GM10248 (cell line): ENCODE measurements at places on chromosomes 12 and 14.

GRCh38 chr14:34568803-34569202 lies 29.3 kb upstream of the EAPP start:
- DNase-seq = no peak

GRCh38 chr12:761256-761655 lies 8.9 kb downstream of the WNK1 start:
- DNase-seq = no peak

DNA sequence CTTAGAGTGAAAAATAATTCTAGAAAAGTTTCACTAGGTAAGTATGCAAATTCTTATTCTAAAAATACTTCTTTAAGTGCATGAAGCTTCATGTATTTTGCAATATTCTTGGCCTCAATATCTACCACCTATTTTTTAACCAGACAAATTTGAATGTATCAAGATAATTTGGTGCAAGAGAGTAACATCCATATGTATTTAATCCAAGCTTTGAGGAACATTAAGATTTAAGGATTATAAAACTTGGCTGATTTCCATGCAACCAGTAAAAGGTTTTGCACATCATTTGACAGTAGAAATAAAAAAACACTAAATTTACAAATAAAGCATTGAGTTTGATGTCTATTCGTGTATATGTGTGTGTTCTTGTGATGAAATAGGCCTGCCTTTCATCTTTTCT lies 7.7 kb downstream of the LUM start:
- no peak for DNase-seq

DNA sequence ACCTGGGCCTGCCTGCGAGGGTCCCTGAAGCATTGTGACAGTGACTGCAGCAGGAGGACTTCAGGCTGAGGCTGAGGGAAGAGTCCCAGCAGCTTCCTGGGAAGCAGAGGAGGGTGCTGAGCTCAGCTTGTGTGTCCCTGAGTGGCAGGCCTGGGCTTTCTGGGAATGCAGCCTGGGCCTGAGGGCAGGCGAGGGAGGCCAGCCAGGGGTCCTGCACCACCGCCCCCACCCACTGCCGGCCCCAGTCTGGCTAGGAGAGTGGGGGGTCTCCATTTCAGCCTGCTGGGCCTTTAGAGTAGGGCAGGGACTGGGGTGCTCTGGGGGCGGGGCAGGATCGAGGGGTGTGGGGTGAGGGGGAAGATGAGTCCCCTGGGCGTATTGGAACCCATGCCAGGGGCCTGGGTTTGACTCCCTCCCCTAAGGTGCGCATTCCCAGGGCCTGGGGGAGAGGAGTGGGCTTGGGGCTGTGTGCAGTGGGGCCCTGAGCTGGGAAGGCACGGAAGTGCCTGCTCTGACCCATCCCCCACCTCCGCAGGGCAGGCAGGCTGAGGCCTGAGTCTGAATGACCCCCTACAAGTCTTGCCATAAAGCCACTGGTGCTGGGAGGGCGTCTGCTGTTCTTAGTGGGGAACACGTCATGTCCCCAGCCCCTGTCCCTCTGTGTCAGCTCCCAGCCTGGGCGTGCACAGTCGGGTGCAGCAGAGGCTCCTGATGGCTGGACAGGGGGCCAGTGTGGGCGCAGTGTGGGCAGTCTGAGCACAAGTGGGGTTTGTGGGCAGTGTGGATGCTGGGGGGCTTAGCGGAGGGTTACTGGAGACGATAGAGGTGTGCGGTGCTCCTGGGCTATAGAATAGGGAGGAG lies 46.4 kb downstream of the KRT80 start:
- no peak for DNase-seq

DNA sequence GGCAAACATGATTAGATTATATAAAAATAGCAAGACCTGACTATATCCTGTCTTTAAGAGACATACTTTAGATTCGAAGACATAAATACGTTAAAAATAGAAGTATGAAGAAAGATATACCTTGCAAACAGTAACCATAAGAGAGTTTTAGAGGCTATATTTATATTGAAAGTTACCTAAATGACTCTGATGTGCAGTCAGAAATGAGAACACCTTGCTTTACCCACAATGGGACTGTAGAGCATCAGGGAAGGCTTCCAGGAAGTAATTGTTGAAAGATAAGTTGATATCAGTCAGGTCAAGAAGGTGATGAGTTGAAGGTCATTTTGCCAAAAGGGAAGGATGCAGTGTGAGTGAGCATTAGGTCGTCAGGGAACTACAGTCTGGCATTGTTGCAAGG lies 110.2 kb downstream of the NEDD1 start:
- DNase-seq = no peak

GRCh38 chr14:51295646-51296263 lies 55.7 kb downstream of the TMX1 start:
- DNase-seq = no peak

DNA sequence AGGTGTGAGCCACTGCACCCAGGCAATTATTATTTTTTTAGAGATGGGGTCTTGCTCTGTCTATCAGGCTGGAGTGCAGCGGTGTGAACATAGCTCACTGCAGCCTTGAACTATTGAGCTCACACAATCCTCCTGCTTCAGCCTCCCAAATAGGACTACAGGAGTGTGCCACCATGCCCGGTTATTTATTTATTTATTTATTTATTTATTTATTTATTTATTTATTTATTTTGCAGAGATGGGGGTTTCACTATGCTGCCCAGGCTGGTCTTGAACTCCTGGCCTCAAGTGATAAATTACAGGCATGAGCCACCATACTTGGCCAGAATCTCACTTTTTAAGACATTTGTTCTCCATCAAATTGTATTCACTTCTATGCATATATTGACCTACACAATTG lies 51.8 kb downstream of the SAV1 start:
- DNase-seq = no peak

DNA sequence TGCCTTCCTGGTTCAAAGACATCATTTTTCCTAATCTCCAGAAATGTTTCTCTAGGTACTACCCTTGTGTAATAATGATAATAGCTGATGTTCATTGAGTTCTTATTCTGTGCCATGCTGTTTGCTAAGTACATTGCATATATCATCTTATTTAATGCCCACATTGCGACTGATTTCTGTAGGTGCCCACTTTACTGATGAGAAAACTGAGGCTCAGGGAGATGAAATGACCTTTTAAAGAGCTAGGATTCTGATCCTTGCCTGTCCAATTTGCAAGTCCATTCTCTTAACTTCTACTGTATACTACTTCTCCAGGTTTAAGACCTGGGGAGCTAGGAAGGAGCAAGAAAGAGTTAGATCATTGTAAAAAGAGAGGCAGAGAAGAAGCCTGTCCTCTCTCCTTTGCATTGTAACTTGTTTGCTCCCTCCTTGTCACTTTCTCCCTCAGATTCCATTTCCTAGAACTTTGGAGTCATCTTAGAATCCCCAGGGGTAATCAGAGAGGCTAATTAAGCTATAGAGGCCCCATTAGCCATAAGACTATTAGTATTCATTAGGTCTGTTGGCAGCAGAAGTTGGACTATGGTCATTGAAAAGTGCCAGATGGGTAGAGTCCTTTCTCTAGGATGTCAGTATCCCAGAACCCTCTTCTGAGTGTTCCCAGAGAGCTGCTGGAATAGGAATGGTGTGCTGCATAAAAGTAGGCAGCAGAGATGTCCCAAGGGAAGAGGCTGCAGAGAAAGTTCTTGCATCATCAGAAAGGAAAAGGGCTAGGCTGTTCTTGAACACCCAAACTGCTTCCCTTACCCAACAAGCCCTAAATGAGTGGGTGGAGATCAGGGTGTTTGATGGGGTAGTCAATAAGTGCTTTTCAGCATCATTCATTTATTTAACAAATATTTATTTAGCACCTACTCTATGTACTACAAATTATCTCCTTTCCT lies 3.1 kb downstream of the DGKA start:
- no peak for DNase-seq

DNA sequence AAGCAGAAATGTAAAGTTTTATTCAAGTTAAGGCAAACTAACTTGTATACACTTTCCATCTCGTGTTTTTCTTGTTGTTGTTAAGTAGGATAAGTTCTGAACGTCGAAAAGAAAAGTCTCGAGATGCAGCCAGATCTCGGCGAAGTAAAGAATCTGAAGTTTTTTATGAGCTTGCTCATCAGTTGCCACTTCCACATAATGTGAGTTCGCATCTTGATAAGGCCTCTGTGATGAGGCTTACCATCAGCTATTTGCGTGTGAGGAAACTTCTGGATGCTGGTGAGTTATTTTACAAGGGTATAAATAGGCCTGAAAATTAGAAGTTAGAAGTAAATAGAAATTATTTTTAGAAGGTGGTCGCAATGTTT lies 25.0 kb downstream of the HIF1A start:
- no peak for DNase-seq

DNA sequence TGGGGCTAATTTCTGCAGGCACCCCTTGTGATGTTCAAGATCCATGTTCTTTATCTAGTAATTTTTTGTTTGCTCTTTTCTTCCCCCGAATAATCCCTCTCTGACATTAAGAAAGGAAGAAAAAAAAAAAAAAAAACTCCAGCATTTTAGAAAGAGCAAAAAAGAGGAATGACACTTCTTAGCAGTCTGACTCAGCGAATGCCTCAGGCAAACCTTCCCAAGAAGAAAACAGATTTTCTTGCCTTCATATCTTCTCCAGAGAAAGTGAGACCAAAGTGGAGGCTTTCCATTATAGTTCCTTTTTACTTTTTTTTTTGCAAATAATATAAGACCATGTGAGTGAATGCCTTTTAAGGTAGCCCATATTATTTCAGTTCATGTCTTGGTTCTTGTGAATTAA lies 479.0 kb upstream of the SYT1 start:
- no peak for DNase-seq

- no peak for DNase-seq
Measured at GRCh38 chr12:91182636-91183455, at the start of gene DCN. TSS of gene DCN (minus strand) at chr12:91182817. CDS start at chr12:91178552, 4,265 bp downstream.

DNA sequence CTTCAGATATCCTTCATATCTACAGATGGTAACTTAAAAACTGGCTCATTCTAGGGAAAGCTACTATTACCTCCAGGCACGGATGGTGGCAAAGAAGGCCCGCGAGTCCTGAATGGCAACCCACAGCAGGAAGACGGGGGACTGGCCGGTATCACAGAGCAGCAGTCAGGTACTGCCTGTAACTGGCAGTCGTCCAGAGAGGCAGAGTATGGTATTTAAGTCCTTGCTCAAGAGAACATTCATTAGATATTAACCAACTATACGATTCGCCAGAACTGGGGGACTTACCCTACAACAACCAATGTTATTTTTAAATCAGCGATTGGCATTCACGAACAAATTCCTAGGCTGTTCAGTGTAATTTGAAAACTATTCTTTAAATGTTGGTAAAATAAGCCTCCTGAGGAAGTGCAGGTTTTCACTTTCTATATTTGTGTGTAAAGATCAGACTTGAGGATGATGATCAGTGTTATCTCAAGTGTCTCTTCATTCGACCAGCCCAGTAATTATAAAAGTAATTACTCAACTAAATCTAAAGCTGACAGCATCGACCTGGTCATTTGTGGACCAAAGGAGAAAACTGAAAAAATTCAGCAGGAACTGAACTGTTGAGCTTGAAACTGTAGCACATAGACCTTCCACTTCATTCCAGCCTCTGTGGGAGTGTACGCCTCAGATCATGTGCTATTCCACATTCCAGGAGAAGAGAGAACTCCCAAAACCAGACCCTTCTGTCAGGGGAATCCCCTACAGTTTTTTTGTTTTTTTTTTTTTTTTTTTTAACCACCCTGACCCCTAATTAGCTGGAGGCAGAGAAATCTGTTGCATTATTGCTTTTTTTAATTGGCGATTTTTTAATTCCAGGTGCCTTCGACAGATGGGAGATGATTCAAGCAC lies 75.6 kb downstream of the ESR2 start:
- DNase-seq = no peak

DNA sequence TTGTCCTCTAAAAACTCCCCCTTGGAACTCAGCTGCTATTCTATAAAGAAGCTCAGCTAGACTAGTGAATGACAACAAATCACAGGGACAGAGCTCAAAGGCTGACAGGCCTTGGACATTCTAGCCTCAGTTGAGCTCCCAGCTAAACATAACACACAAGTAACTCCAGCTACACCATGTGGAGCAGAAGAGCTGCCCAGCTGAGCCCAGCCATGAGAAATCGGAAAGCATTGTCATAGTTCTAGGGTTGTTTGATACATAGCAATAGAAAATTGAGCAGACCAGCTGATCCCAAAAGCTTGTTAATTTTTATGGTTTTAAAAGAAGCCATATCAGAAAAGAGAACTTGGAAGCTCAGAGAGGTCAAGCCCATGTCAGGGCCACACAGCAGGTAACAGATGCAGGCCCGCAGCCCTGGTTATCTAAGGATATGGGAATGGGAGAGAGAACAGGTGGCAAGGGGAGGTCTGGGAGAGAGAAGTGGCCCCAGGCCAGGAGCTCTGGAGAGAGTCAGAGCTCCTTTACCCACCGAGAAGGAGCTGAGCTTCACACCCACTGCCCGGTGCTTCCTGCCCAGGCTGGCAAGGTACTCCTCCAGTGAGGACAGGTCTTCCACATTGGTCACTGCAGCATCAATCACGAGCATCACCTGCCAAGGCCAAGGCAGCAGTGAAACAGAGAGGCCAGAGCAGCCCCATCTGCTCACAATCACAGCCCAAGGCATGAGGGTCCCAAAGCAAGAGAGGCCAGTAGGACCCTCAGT lies 2.9 kb downstream of the NGB start:
- no peak for DNase-seq

DNA sequence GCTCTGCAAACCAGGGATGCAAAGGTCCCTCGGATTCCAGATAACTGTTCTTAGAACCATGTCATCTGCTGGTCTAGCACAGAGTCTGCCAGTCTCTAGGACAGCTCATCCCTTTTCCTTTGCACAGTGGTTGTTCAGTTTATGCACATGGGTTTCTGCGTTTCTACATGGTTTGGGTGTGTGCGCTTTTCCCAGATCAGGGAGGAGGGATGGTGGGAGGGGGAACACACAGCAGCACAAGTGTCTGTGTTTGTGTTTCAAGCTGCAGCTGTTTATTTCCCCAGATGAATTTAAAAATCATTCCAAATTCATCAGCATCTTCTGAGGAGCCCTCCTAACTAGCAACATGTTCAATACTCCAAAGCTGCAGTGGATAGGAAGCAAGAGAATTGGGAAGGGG lies 45.4 kb downstream of the ANO2 start:
- DNase-seq = no peak

DNA sequence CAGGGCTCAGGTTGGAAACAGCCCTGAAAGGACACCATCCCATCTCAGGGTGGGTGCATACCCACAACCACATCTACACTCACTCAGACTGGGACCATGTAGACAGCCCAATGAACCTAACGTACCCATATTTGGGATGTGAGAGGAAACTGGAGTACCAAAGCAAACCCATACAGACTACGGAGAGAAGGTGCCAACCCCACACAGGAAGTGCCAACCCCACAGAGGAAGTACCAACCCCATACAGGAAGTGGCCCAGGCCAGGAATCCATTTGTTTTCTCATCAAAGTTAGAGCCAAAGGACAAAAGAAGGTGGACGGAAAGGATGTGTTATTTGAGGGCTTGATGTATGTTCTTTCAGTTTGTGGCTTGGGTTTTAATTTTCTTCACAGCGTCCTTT lies 19.5 kb upstream of the SPIC start:
- DNase-seq = no peak

DNA sequence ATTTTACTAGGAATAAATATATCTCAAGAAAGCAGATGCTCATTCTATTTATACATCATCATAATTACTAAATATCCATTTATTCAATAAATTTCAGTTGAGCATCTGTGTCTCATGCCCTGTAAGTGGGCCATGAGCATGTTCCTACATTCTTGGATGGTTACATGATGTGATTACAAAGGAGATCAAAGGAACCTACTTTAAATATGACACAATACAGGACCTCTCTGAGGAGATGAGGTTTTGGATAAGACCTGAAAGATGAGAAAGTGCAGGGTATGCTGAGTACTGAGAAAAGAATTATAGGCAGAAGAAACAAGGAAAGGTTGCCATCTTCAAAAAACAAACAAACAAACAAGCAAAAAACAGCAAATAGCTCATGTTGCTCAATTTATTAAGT lies 105.4 kb upstream of the CNTN1 start:
- DNase-seq = no peak
